ENCODE measurements at places on chromosomes 5 and 9. TPM values are rescaled to one million over a fixed set of nuclear protein-coding genes. Genes with fewer than 3 reads are reported as not detected.

- H3K4me1 ChIP-seq = no peaks in the 10 kb centered on the region
- H3K4me3 ChIP-seq = no peak overlapping the region
- H3K36me3 ChIP-seq = no peaks in the 10 kb centered on the region
- H3K27ac ChIP-seq = no peak overlapping the region
- no peaks in the 10 kb centered on the region for H3K27me3 ChIP-seq
These were observed 60.3 kb downstream of the CDKN2A start for GRCh38 chr9:21933865-21934264.

Gene PRELID2
- total RNA-seq = 6.7 TPM

Gene TNC
- total RNA-seq = 10.7 TPM

Gene IFNK
- total RNA-seq = not detected

Gene WWC1
- not detected for total RNA-seq

Gene FBN2
- 0.07 TPM for total RNA-seq

Data from gastrocnemius medialis (tissue), 4 donors.